ENCODE measurements at places on chromosomes 7 and 10. TPM values are rescaled to one million over a fixed set of nuclear protein-coding genes. Genes with fewer than 3 reads are reported as not detected.

The CHCHD1 gene
- 46.8 TPM for total RNA-seq

The MLXIPL gene
- 0.14 TPM for total RNA-seq

The IFIT2 gene
- 9.4 TPM for total RNA-seq

The GLRX3 gene
- total RNA-seq: 192 TPM

The UPP1 gene
- 421 TPM for total RNA-seq

The LRRC17 gene
- 6.2 TPM for total RNA-seq

The CTTNBP2 gene
- total RNA-seq: 5.3 TPM

The HTR7 gene
- 0.17 TPM for total RNA-seq

The VAX1 gene
- not detected for total RNA-seq

The EBLN1 gene
- not detected for total RNA-seq

All from kidney epithelial cell (primary cell).